ENCODE measurements at places on chromosomes 6 and 20.
A peak's percentile ranks its signal among the peaks of the same experiment; 100 is the strongest.

- no peak for DNase-seq
These were observed 734 bp downstream of the ZSCAN26 start for GRCh38 chr6:28267695-28268059.

GRCh38 chr6:26629359-26629758 is 30.2 kb downstream of the ZNF322 start:
- DNase-seq, result no peak

DNA sequence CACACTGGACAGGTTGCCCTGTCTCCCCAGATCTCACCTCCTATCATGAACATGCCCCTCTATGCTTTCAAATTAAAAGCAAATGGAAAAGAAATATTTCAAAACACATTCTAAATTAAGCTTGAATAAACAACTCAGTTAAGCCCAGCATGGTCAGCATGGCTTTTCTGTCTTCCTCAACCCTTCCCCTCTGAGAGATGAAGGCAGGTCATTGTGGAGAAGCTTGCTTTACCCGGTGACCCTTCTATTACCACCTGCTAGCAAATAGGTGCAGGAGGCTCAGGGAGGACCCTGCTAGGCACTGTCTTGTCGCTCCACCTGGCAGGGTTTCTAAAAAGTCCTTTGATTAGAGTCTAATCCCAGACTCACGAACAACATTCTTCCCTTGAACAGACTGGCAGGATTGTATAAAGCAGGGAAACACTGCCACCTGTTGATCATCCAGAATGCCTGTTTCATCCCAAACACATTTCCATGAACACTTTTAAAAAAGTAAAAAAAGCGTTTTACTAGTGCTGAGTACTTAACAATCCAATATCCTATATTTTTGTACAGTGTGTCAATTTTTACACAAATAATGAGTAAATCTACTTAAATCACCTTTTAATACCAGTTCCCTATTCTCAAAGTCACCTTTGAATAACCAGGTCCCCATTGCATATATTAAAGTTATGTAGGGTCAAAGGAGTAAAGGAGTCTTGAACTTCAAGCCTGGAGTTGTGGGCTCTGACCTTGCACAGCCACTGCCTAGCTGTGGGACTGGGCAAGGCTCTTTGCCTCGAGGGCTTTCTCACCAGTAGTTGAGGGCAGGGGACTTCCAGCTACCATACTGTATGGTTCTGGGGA is 75.5 kb downstream of the GPR6 start:
- DNase-seq, result peak; percentile 52

DNA sequence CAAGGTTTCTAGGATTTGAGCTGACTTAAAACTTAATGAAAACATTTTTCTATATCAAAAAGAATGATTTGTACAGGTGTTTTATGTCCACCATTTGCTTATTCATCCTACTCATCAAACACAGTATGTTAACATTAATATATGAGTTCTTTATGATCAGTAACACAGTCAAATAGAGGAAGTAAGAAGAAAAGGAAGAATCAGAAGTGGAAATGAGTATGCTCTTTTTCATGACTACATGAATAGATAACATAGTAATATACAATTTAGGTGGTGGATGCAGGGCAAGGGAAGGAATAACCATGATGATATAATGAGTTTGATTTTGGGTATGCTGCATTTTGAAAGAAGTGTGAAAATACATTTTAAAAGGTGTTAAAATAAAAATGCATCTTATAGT is 16.5 kb downstream of the KPNA5 start:
- no peak for DNase-seq

DNA sequence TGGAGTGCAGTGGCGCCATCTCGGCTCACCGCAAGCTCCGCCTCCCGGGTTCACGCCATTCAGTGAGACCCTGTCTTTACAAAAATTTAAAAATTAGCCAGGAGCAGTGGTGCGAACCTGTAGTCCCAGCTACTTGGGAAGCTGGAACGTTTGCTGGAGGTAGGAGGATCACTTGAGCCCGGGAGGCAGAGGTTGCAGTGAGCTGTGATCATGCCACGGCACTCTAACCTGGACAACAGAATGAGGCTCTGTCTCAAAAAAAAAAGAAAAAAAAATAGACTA is 5.7 kb upstream of the PARD6B start:
- DNase-seq, result no peak

GRCh38 chr6:68718385-68719073 is 83.4 kb downstream of the ADGRB3 start:
- no peak for DNase-seq

- DNase-seq, result no peak
These were observed 36.5 kb downstream of the TGM6 start for GRCh38 chr20:2417213-2417541.

DNA sequence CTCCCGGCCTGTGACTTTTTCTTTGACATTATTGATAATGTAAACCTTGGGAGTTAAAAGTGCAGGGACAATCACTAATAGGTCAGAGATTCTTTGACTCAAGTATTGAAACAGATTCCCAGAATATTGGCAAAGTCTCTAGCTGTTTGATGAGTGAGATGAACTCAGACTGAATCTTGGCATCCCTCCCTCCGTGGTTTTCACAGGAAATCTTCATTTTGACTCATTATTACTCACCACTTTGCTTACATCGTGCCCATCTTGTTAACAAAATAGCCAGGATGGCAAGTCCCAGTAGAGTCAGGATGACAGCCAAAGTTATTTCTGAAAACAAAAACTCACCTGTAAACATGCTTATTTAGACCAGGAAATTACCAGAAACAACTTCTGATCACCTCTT is 2.0 kb downstream of the TSBP1 start:
- no peak for DNase-seq

- DNase-seq, result peak; percentile 78
These were observed 393 bp upstream of the FABP7 start for GRCh38 chr6:122778985-122779661.

DNA sequence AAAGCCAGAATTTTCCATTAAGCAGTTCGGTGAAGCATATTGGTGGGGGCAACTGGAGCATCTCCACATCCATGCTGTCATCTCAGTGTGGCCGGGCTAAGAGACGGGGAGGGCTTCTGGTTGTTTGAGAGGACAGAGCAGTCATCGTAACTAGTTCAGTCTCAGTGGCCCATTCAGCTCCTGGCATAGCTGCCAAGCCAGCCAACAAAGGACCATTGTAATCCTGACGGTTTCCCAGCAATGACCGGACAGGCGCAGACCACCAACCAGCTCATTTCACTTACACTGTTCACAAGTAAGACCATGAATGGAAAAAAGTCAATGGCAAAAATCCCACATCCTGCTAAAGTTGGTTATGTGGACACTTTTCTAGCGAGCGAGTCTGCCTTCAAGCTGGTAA is 14.9 kb upstream of the HDDC2 start:
- peak; percentile 90 for DNase-seq

GRCh38 chr6:68447112-68447511 is 188.0 kb upstream of the ADGRB3 start:
- no peak for DNase-seq

DNA sequence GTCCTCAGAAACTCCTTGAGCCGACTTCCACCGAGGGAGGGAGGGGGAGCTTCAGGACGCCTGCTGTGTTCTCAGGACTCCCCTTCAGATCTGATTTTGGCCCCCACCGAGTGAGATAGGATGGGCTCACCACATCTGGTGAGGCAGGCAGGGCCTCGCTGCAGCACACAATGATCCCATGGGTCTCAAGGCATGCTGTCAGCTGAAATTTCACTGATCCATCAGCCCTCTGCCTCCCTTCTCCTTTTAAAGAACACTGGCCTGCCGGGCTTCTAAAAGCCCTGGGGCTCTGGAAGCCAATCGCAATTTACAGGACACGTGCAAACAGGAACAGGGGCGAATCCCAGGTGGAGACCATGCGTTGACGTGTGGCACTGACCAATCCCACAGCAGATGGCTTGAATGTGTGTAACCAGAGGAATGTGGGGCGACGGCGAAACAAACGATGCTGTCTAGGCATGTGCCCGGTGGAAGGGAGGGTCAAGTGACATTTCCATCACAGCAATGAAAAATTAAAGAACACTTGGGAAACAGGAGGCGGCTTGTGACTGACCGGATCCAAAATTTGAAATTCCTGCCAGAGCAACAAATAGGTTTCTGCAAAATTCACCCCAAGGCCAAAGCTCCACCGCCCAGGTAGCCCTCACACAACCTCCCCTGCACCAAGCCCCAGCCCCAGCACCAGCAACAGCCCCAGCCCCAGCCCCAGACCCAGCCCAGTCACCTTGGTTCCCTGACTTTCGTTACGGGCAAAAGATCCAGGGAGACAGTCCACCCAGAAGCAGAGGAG is 167.1 kb upstream of the ZNF337 start:
- DNase-seq, result peak; percentile 11

- no peak for DNase-seq
These were observed 16.1 kb downstream of the GMEB2 start for GRCh38 chr20:63610581-63611435.

DNA sequence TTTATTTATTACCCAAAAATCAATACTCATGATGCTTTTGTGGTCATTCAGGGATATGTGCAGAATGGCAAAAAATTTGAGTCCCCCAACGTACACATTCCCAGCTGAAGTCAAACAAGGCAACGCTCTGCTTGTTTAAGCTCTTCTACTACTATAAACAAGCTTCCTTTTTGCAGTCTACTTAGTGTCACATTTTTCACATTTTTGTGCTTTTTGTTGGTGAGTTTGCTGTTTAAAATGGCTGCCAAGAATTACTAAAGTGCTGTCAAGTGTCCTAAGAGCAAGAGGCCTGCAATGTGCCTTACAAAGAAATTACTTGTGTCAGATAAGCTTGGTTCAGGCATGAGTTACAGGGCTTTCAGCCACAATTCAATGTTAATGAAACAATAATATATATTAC is 2.1 kb downstream of the WFDC8 start:
- no peak for DNase-seq

DNA sequence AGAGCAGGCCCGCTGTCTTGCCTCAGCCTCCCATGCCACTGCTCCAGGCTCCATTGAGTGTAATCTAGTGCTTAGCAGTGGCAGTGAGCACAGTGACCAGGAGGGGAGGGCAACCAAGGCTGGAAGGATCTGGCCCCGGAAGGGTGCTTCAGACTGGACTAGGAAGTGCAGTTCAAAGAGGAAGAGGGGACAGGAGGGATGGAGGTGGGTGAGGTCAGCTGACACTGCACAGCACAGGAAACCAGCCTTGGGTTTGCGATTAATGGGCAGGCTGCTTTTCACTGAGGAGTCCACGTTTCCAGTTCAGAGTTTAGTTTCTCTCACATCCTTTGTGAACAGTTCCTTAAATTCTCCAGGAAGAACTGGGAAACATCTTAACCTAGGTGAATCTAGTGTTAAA is 46.9 kb downstream of the CDS2 start:
- no peak for DNase-seq

GRCh38 chr6:153125032-153125431 is 6.0 kb downstream of the RGS17 start:
- DNase-seq, result no peak

GRCh38 chr20:6057691-6058090 is 3.8 kb upstream of the LRRN4 start:
- no peak for DNase-seq

GRCh38 chr6:144921206-144921975 is 636.3 kb downstream of the UTRN start:
- no peak for DNase-seq

GRCh38 chr6:411402-412145 is 20.0 kb downstream of the IRF4 start:
- DNase-seq, result no peak

GRCh38 chr6:44342052-44342451 is 398 bp upstream of the SPATS1 start:
- DNase-seq, result no peak

GRCh38 chr6:110874880-110875547 is 429 bp downstream of the AMD1 start:
- DNase-seq, result peak; percentile 35

DNA sequence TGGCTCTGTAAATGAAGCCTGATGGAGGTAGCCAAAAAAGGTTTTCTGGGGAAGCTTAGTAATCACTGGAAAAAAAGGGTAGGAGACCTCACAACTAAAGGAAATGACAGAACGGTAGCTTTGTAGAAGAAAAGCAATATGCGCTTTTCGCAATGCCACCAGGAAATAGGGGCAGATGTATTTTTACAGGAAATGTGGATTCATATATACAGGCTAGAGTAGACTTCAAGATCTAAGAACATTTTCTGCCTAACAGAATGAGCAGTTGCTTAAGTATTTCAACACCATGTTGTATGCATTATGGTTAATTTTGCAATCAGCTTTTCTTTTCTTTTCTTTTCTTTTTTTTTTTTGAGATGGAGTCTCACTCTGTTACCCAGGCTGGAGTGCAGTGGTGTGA is 219.6 kb downstream of the CD83 start:
- DNase-seq, result no peak

- no peak for DNase-seq
These were observed 198.8 kb upstream of the THEMIS start for GRCh38 chr6:128099571-128100197.

GRCh38 chr6:33114406-33114805 is 38.6 kb downstream of the HLA-DPB1 start:
- no peak for DNase-seq

GRCh38 chr20:50472693-50473664 is 37.2 kb upstream of the PTPN1 start:
- DNase-seq, result no peak

DNA sequence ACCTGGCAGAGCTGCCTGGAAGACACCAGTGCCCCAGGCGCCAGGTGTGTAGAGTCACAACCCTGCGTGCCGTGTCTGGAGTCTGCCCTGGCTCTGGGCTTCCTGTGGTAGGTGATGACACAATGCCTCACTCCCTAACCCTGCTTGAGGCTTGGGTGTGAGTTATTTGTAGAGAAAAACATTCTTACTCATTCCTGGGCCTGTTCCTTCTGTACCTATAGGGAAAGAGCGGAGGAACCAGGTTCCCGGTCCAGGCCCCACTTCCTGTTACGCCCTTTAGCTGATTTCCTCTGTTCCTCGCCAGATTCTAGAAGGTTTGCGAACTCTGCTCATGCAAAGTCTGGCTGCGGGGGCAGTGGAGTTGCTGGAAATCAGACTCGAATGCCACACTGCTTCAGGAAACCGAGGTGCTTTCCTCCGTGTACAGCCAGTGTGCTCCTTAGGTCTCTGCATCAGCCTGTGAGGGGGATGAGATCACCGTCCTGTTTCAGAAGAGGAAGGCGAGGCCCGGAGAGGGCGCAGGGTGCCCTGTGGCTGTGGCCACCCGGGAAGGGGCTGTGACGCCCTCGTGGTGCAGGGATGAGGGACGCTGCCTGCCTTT is 67.1 kb upstream of the DUSP22 start:
- DNase-seq, result no peak

GRCh38 chr6:122740091-122740490 is 39.4 kb upstream of the FABP7 start:
- no peak for DNase-seq

- no peak for DNase-seq
These were observed 14.6 kb upstream of the HLA-F start for GRCh38 chr6:29708432-29709179.

- no peak for DNase-seq
These were observed 560.0 kb downstream of the C6orf118 start for GRCh38 chr6:164749221-164750064.

- no peak for DNase-seq
These were observed 628 bp downstream of the RBM24 start for GRCh38 chr6:17281497-17282481.

GRCh38 chr20:33984182-33984719 is 9.5 kb upstream of the RALY start:
- DNase-seq, result no peak
